Left cardiac atrium (tissue), 4 donors: ENCODE measurements at places on chromosomes 1 and 21. TPM values are rescaled to one million over a fixed set of nuclear protein-coding genes. Genes with fewer than 3 reads are reported as not detected.

COL9A2 gene
- total RNA-seq, result 0.53 TPM

FCRL4 gene
- not detected for total RNA-seq

ETV3L gene
- not detected for total RNA-seq

ZBTB37 gene
- total RNA-seq, result 9.3 TPM

CCDC185 gene
- not detected for total RNA-seq

NHLH1 gene
- total RNA-seq, result 0.10 TPM

LEFTY1 gene
- 0.27 TPM for total RNA-seq

GBP6 gene
- 0.08 TPM for total RNA-seq

RBP7 gene
- 24.8 TPM for total RNA-seq

OLIG2 gene
- not detected for total RNA-seq

GNAT2 gene
- total RNA-seq, result not detected

CRB1 gene
- total RNA-seq, result 0.38 TPM

OR2L13 gene
- not detected for total RNA-seq

GREM2 gene
- not detected for total RNA-seq

PCAT6 gene
- 1.2 TPM for total RNA-seq

OR10K2 gene
- total RNA-seq, result not detected

IFNGR2 gene
- total RNA-seq, result 47.3 TPM

FAM89A gene
- 20.8 TPM for total RNA-seq

DYNLT5 gene
- 3.2 TPM for total RNA-seq

SH3BGR gene
- total RNA-seq, result 62.3 TPM

FUCA1 gene
- total RNA-seq, result 19.9 TPM

NID1 gene
- 70.6 TPM for total RNA-seq

NR1I3 gene
- total RNA-seq, result not detected

TSHB gene
- total RNA-seq, result not detected

YTHDF2 gene
- 30.0 TPM for total RNA-seq

COL11A1 gene
- 0.35 TPM for total RNA-seq

KRTAP10-10 gene
- not detected for total RNA-seq

FMO5 gene
- 1.6 TPM for total RNA-seq

NTPCR gene
- total RNA-seq, result 46.4 TPM

HOOK1 gene
- 8.3 TPM for total RNA-seq

BSND gene
- total RNA-seq, result not detected

C1QC gene
- total RNA-seq, result 121 TPM

LDLRAD1 gene
- not detected for total RNA-seq

C4BPA gene
- not detected for total RNA-seq
